ENCODE measurements at places on chromosomes 4 and X. TPM values are rescaled to one million over a fixed set of nuclear protein-coding genes. Genes with fewer than 3 reads are reported as not detected.

DNA sequence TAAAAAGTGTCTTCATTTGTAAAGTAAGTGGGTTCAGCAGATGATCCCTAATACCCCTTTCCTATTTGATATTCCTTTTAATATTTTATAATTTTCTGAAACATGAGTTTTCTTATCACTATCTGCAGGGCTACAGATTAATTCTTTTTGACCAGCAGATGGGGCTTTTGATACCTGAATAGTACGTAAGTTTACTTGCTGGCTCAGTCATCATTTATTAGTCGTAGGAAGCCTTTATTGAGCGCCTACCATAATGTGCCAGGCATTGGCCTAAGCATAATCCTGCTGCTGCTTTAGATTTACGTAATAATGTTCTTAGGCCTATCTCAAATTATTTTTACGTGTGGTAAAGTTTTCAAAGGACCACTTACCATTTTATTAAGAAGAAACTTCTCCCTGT, 33.1 kb downstream of the OSTC start:
- DNase-seq, result no peak

DNA sequence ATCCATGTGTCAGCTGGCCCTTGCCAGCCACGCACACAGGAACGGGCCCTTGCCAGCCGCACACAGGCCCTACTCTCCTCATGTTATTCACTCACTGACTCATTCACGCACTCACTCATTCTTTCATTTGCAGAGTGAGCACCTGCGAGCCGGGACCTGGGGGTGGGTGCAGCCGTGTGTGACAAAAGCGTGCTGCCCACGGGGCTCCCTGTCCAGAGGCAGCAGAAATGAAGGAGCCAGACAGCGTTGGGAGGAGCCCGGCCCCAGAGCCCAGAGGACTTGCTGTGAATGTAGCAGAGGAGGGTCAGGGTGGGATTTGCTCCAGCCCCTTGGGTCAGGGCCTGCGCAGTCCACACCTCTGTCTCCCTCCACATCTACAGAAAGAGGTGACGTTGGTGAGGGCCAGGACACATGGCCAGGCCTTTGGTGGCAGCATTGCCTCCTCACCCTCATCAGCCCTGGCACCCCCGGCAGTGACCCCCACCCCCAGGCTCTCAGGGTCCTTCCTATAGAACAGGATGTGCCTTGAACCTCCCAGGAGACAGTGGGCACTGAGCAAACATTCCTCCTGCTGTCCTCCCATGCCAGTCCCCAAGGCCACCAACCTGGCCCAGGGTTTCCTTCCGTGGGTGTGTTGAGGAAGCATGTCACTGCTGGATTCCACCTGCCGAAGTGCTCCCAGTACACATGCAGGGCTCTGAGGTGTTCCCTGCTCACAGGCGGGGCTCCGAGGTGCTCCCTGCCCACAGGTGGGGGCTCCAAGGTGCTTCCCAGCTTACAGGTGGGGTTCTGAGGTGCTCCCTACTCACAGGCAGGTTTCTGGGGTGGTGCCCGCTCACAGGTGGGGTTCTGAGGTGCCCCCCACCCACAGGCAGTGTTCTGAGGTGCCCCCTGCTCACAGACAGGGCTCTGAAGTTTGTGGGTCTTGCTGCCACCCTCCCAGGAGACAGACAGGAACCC, 105.7 kb downstream of the HMX1 start:
- no peak for DNase-seq

DNA sequence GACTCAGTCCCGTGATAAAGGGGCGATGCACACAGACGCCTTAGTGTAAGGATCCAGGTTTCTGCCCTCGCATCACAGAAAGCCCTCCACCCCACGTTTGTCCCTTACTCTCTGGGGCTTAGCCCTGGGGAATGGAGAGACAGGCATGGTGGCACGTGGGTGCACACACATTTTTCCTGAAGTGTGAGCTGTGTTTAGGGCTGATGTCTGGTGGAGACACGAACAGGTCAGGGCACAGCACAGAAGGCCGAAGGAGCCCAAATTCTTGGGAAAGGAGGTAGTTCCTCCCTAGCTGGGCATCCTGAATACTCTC, 84.3 kb upstream of the DHRSX start:
- DNase-seq, result no peak

The MUC7 gene
- not detected for total RNA-seq

GRCh38 chr4:36493251-36493650, 211.8 kb downstream of the DTHD1 start:
- no peak for DNase-seq

- no peak for DNase-seq
These were observed 64.5 kb upstream of the WDR1 start for GRCh38 chr4:10180927-10181744.

The TTC29 gene
- total RNA-seq, result not detected

The TLR3 gene
- 13.9 TPM for total RNA-seq

GRCh38 chrX:18892899-18893298, 91.0 kb downstream of the PHKA2 start:
- no peak for DNase-seq

The ARSD gene
- total RNA-seq, result 47.2 TPM

- DNase-seq, result no peak
These were observed 185.8 kb upstream of the SLIT2 start for GRCh38 chr4:20065952-20066351.

- DNase-seq, result no peak
These were observed 209.1 kb upstream of the JADE1 start for GRCh38 chr4:128600410-128600809.

The PRKG2 gene
- 3.5 TPM for total RNA-seq

DNA sequence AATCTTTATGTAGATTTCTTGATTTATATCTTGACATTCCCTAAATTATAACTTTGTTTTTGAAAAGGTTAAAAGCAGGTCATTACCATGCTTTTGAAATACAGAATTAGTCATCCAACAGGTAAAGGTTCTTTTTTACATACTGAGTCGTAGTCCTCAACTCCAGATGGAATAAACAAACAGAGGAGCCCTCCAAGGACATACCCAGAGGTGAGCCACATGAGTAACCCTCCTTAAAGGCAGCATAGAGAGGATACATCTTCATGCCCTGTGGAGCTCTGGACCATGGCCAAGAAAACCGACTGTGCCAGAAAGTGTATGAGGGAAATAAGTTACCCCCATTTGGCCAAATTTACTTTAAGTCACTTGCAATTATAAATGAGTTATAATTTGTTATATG, 95.3 kb upstream of the MCF2 start:
- DNase-seq, result no peak

- no peak for DNase-seq
These were observed 1043.8 kb downstream of the ADGRL3 start for GRCh38 chr4:62243895-62244294.

DNA sequence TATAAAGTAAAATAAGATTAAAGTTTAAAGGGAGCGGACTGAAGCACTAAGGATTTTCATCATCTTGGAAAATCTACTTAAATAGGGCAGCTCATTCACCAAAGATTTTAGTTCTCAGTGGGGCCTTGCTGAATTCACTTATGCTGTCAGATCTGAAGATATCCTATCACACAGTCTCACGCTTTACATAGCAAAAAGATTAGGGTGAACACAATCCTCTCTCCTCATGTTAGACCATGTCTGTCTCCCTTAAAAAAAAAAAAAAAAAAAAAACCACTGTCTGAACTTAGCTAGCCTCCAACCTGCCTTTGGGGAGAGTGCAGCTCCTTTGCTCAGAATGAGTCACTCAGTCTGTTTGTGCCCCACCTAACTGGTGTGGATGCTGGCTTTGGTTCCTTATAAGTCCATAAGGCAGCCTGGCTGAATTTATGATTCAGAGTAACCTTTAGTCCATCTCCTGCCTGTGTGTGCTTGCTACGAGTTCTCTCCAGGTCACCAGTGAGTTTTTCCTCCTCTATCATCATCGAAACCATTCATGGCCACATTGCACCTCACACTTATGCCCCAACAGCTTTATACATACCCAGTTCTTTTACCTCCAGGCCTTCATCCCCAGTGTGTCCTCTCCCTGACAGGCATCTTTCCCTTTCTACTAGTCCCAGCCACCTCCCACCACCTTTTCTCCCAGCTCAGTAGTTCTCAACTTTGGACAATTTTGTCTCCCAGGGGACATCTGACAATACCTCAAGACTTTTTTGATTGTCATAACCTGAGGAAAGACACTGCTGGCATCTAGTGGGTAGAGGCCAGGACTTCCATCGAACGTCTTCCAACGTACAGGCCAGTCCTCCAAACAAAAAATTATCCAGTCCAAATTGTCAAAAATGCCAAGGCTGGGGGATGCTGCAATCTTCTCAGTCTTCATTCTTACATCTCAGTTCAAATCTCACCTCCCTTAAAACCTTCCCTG, 220.7 kb upstream of the EMCN start:
- no peak for DNase-seq

Data from breast epithelium (tissue), 4 donors.